Stimulated activated CD4-positive, alpha-beta T cell treated with anti-CD3 and anti-CD28 coated beads, TNF-alpha, amount 100 ng/mL, for 24 hours (primary cell): ENCODE measurements at places on chromosomes 7 and 10.

- no peak for DNase-seq
These were observed 3.4 kb upstream of the CLDN15 start for GRCh38 chr7:101241015-101241363.

DNA sequence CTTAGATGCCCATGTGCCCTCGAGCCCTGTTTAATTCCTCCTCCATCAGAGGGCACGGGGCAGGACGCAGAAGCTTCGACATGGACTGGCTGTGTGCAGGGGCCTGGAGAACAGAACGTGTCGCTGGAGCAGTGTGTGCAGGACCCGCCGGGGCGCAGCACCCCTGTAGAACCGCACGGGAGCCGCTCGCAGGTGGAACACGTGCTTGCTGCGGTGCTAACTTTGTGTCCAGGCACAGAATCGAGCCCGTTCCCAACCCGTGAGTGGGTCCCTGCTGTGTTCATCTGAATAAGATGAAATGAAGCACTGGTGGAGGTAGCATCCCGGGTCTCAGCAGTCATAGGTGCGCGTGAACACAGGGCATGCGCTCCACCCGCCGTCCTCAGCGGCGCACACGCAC is 116.9 kb downstream of the WDR37 start:
- no peak for DNase-seq

DNA sequence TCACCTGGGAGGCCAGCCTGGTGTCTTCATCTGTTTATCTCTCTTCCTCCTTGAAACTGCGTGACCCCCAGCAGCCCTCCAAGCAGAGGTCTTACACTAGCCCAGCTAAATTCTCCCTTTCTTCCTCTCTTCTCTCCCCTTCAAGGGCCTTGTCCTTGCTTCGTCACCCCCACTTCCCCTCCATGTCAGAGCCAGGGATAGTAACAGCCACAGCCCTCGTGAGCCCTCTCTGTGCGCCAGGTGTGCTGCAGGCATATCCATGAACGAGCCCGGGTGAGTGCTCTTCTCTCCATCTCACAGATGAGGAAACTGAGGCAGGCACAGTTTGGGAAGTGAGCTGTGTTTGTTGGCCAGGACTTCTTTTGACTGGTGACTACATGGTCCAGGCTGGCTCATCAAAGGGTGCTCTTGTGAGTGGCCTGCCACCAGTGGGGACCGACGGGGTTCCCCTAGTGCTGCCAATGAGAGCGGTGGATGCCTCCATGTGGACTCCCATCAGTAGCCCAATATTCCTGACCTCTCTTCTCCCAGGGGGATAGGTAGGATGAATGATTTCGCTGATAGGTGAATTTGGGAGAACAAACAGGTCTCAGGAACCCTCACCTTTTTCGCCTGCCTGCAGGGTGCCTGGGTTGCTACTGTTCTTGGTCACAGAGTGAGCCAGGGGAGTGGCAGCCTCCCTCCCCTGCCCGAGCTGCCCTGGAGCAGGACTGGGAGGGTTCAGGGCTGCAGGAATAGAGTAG is 38.1 kb downstream of the ADRA2A start:
- DNase-seq, result no peak

DNA sequence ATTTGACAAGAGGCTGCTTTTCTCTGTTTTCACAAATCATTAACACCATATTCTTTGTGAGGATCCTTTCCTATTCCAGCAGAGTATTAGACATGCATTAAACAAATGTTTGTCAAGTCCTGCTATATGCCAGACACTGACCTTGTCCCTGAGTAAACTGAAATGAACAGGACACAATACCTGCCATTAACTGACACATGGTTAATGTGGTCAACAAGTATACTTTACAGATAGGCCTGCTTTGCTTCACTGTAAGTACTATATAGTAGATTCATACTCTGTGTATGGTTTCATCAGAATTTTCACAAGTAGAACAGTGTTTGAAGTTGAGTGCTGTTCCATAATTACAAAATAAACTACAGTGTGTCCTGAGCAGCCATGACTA is 5.9 kb downstream of the TNKS2 start:
- no peak for DNase-seq

DNA sequence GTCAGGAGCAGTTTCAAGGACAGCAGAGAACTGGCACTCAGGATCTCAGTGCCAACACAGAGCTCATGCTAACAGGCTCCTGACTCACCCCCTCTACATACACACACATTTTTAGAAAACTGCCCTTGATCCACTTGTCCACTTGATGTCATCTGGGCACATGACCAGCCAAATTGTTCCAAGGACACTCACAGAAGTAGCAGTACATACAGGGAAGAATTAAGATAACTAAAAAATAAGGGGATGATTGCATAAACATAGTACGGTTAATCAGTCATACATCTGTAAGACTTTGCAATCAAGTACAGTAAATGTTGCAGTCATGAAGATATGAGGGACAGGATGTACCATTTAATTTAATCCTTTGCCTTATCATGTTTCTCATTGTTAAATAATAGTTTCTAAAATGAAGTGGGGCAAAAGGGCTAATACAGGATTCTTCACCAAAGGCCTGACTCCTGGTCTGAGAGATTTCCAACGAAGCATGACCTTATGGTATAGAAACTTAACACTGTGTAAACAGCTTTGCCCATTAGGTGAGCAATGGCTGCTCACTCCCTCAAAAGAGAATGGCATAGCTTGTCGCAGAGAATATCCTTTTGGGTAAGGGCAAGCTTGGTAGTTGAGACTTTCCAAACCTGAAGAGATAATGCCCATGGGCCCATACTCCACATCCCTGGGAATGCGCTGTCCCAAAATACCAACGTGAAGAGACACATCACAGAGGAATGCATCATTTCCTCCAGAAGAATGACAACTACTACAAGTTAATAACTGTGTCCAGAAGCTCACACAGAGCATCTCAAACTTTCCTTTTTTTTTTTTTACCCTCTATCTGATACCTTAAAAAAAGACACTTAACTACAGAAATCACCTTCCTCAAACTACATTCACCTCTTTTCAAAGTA is 94.1 kb downstream of the ARMH3 start:
- DNase-seq, result no peak
